ENCODE measurements at places on chromosomes 13 and 19.

GRCh38 chr13:110780422-110780821, 66.9 kb downstream of the ING1 start:
- no peak for DNase-seq

DNA sequence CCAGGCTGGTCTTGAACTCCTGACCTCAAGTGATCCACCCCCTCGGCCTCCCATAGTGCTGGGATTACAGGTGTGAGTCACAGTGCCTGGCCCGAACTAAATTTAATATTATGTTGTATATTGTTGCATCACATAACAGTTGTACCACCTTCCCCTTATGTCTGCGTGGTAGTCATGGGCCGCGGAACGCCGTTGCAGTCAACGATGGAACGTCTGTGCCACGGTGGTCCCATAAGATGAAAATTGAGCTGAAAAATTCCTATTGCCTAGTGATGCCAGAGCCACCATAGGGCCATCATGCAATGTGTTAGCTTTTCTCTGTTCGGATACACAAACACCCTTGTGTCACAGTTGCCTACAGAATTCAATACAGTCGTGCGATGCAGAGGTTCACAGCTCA, 236.1 kb downstream of the TEX29 start:
- DNase-seq: no peak

- no peak for DNase-seq
Observed at GRCh38 chr13:47853236-47853635, 147.8 kb downstream of the SUCLA2 start.

DNA sequence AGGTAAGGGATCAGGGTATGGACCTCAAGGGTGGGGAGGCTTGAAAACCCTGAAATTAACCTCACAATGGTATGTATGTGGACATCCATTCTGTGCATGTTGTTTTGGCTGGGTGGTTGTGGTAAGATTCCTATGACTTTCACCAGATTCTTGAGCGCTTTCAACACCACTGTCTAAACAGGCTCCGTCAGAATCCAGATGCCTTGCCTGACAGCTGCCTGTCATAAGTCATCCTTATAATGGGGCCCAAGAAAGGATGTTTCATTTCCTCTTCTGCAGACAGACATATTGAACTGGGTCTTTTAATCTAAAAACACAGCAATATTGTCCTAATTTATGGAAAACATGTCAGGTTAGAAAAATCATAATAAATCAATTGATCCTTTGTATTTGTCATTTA, 41.3 kb downstream of the ALOX5AP start:
- DNase-seq: no peak

GRCh38 chr19:38805180-38805579, 7.6 kb downstream of the LGALS4 start:
- no peak for DNase-seq

GRCh38 chr13:24745861-24746617, 17.9 kb upstream of the RNF17 start:
- DNase-seq: no peak

- peak; percentile 67 for DNase-seq
Observed at GRCh38 chr19:45591004-45591637, 6.5 kb upstream of the OPA3 start.

DNA sequence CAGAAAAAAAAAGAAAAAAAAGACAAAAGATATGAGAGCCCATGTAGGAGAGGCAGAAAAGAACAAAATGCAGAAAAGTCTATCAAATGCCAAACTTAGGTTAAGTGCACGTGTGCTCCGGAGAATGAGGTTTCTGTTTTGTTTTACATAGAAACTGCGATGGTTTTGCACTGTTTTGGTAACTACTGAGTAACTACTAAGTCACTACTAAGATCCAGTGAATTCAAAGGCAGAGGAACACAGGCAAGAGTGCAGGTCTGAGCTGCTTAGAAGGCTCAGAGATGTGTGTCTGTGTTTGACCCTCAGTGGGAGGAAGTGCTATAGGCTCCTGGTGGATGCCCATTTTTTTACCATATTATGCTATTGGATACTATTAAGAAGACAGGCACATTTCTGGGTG, 299.3 kb downstream of the NDFIP2 start:
- no peak for DNase-seq

GRCh38 chr19:49689133-49690078, at the start of gene ADM5:
ADM5 (plus strand) TSS chr19:49689594; CDS start chr19:49689838, 244 bp downstream.
- peak; percentile 69 for DNase-seq
